H4 (cell line): ENCODE measurements at places on chromosomes 12 and 14. TPM values are rescaled to one million over a fixed set of nuclear protein-coding genes. Genes with fewer than 3 reads are reported as not detected.

- no peak for DNase-seq
Measured at GRCh38 chr14:25896777-25897176, 701.1 kb downstream of the NOVA1 start.

DNA sequence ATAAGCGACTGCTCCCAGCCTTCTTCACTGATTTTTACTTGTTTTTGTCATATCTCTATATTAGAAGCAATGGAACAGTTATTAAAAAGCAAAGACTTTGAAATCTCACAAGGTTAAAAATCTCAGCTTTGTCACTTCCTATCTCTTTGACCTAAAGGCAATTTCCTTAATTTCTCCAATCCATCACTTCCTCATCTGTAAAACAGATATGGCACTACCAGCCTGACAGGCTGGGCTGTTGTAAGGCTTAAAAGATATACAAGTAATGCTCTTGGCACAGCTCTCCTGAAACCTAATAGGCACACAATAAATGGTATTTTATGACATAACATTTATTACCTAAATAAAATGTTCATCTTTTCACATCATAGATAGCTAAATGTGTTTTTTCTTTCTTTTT lies 25.6 kb downstream of the ATXN2 start:
- no peak for DNase-seq

DNA sequence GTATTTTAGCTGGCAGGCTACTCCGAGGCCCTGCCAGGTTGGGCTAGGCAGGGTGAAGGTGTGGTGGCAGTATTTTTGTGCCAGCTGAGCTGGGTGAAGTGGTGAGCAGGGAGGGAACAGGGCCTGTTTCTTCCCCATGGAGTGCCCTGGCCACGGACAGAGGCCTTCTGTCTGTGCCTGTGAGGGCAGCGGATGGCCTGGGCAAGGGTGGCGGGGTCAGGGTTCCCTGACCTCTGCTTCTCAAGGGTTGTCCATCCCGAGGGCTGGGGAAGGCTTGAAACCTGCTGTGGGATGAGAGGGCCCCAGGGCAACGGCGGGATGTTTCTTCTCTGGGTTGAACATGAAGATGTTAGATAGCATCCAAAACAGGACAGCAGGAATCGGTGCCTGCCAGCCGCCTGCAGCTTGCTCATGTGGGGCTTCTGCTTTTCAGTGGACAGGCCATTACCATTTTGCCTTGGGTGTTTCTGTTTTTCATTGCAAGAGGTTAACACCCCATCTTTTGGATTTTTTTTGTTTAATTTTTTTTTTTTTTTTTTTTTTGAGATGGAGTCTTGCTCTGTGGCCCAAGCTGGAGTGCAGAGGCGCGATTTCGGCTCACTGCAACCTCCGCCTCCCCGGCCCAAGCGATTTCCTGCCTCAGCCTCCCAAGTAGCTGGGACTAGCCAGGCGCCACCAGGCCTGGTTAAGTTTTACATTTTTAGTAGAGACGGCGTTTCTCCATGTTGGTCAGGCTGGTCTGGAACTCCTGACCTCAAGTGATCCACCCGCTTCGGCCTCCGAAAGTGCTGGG lies 3.3 kb downstream of the MTA1 start:
- no peak for DNase-seq

DNA sequence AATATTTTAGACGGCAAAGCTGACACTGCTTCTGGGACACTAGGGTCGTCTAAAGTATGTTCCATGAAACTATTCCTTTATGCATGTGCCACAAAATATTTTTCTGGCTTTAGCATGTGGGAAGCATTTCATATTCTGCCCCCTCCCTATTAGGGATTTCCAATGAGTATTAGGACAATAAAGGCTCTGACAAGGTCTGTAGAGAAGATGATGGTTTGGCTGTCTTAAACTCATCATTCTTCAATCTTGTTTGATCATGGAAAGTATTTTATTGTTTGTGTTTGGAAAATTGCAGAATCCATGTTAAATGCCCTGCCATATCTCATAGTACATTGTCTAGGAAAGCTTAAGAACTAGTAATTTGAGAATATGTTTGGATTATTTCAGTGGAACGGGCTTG lies 22.8 kb downstream of the SERPINA1 start:
- no peak for DNase-seq

The NTN4 gene
- total RNA-seq = 16.3 and 19.4 TPM in 2 replicates

DNA sequence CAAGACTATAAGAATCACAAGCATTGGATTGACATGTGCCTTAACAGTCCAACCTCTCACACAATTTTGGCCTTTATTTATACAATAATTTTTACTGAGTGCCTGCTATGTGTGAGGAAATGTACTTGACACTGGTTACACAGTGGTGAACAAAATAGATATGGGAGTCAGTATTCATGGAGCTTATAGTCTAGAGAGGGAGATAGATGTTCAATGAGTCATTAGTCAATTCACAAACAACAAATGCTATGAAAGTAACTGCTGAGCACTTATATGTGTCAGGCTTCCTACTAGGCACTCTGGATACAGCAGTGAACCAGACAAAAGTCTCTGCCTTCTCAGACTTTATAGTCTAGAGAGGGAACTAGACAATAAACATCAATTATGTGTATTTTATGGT lies 3.7 kb downstream of the CFAP54 start:
- DNase-seq = no peak

The LTBP2 gene
- total RNA-seq = 1.5 and 1.6 TPM in 2 replicates

DNA sequence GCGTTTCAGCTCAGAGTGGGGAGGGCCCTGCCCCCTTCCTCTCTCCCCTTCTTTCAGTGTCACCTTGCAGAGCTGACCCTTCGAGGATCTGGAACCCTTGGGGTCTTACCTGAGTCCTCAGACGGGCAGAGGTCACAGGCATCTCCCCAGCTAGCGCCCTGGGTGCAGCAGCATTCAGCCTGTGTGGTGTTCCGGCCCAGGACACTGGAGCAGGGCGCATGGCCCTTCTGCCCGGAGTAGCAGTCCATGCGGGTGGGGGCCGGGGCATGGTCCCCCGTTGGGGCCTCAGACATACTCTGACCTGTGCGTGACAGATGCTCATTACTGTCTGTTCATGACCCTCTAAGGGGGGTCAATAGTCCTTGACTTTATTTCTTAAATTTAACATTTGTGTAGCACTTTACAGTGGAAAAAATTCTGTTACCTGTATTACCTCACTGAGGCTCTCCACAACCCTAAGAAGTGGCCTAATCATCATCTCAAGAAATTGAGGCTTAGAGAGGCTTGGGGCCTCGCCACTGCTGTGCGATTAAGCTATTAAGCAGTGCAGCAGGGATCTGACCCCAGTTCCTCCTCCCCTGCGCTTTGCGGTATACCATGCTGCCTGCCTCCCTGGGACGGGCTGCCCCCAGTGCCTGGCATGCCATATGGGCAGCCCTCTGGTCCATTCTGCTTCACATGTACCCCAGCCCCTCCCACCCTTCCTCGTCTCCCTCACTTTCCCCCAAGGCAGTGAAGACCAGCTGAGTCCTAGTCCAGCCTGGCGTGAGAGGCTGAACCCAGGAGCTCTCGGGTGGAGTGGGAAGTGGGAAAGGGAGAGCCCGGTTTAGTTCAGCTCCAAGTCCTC lies 11.5 kb downstream of the ISCA2 start:
- no peak for DNase-seq

DNA sequence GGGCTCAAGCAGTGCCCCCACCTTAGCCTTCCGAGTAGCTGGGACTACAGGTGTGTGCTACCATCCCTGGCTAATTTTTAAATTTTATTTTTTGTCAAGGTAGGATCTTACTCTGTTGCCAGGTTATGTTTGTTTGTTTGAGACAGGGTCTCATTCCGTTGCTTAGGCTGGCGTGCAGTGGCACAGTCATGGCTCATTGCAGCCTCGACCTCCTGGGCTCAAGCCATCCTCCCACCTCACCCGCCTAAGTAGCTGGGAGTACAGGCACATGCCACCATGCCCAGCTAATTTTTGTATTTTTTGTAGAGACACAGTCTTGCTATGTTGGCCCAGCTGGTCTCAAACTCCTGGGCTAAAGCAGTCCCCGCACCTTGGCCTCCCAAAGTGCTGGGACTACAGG lies 83.3 kb upstream of the KCNH3 start:
- no peak for DNase-seq

- no peak for DNase-seq
Measured at GRCh38 chr12:105740369-105740768, 398.4 kb downstream of the NUAK1 start.

The ETFBKMT gene
- total RNA-seq = 1.3 and 1.9 TPM in 2 replicates

GRCh38 chr12:92078167-92079053 lies 67.2 kb downstream of the BTG1 start:
- DNase-seq = peak; percentile 56

GRCh38 chr12:119674560-119674959 lies 6.6 kb downstream of the PRKAB1 start:
- DNase-seq = no peak

The LRP1-AS gene
- total RNA-seq = not detected in 2 replicates

The CLEC9A gene
- not detected in 2 replicates for total RNA-seq

- DNase-seq = no peak
Measured at GRCh38 chr14:104199266-104199895, 61.0 kb downstream of the KIF26A start.

DNA sequence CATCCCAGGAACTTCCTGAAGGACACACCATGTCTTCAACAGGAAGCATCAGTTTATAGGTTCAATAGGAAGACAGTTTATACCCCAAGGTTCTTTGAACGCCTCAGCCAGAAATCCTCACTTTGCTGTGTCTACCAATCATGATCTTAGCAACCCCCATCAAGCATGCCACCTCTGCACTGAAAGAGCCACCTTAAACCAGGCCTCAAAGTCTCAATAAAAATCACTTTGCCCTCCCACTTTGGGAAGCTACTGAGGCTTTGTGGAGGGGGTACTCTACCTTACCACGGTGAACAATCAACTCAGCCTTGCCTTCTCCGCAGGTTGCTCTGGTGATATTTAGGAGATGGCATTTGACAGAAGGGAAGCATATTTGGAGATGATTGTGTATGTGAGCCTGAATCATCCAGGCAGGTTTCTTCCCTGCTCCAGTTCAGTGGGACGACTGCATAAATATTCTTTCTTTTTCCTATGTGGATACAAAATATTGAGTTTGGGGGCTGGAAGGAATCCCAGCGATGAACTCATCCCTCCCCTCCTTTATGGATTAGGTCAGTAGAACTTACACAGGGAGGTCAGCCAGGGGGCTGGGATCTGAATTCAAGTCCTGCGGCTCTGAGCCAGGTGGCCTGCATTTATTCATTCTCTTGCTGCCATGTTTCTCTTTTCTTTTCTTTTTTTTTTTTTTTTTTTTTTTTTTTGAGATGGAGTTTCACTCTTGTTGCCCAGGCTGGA lies 42.8 kb upstream of the VASH1 start:
- DNase-seq = no peak

- no peak for DNase-seq
Measured at GRCh38 chr14:96088481-96088880, 49.3 kb downstream of the C14orf132 start.

The CIROP gene
- not detected in 2 replicates for total RNA-seq

GRCh38 chr12:27018037-27018436 lies 3.9 kb upstream of the TM7SF3 start:
- DNase-seq = no peak

- DNase-seq = no peak
Measured at GRCh38 chr14:22305607-22306006, 283.4 kb downstream of the DAD1 start.

- peak; percentile 84 for DNase-seq
Measured at GRCh38 chr14:20609215-20610001, 18.2 kb upstream of the RNASE12 start.

The POTEG gene
- total RNA-seq = 0.41 and 0.75 TPM in 2 replicates

- no peak for DNase-seq
Measured at GRCh38 chr12:50985322-50985721, 33.0 kb downstream of the HIGD1C start.

The ENO2 gene
- total RNA-seq = 10.6 and 11.2 TPM in 2 replicates

DNA sequence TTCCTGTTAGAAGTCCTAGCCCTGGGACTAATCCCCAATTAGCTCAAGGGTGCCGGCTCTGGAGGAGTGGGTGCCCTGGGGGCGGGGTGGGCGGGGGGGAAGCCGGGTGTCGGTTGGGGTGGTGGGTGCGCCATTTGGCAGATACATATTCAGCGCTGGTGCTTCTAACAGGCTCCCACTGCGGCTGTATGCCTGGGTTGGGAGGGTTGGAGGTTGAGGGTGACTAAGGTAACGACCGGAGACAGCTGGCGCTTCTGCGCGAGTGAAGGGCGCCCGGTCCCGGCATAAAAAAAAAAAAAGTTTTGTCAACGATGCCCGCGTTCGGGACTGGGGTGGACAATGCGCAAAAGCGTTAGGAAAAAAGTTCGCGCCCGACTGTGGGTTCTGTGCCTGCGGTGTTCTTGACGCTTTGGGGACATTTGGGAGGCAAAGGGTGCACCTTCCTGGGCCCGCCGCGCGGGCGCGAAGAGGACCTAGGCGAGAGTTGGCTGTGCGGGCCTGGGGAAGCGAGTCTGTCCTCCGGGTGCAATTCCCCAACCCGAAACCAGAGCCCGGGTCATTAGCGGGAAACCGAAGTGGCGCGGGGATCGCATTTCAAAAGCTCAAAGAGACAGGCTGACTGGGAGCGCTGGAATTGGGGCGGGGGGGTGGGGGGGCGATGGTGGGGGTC lies 19.2 kb downstream of the TBX3 start:
- no peak for DNase-seq

GRCh38 chr12:103794309-103795213 lies 46.5 kb downstream of the NT5DC3 start:
- DNase-seq = no peak

The GALNT9 gene
- 1.2 and 1.7 TPM in 2 replicates for total RNA-seq

GRCh38 chr14:66311990-66312389 lies 174.2 kb upstream of the CCDC196 start:
- DNase-seq = no peak

GRCh38 chr12:90851800-90852718 lies 102.9 kb downstream of the CCER1 start:
- no peak for DNase-seq

DNA sequence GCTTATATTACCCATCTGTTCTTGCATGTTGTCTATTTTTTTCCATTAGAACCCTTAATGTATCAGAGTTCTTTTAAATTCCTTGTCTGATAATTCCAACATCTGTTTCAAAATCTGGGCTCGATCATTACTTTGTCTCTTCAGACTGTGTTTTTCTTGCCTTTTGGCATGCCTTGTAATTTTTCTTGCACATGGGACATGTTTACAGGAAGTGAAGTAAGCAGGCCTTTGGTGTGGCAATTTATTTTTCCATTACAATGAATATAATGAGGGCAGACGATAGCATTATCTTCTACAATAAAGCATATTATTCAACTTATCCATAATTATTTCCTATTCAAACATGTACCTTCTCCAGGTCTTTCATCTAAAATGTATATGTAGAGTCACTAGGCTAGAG lies 48.3 kb downstream of the STXBP6 start:
- no peak for DNase-seq

DNA sequence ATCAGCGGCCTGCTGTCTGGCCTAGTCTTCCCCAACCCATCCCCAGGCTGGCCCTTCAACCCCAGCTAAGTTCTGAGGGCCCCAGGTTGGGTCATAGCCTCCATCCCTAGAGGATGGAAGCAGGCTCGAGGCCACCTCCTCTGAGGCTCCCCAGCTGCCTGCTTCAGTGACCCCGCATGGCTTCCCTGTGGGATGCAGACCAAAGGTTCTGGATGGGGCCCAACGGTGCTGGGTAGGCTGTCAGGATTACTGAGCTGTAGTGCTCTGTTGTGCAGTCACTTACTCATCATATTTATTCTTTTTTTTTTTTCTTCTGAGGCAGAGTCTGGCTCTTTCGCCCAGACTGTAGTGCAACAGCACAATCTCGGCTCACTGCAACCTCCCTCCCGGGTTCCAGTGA lies 92.0 kb downstream of the IRF2BPL start:
- DNase-seq = no peak
